Activated T-cell treated with anti-CD3 and anti-CD28 coated beads, Interleukin-2, amount 50 U/mL, for 24 hours (primary cell): ENCODE measurements at places on chromosomes 3 and 15.

- no peak for DNase-seq
Observed at GRCh38 chr3:156609546-156609945, 54.6 kb upstream of the SSR3 start.

DNA sequence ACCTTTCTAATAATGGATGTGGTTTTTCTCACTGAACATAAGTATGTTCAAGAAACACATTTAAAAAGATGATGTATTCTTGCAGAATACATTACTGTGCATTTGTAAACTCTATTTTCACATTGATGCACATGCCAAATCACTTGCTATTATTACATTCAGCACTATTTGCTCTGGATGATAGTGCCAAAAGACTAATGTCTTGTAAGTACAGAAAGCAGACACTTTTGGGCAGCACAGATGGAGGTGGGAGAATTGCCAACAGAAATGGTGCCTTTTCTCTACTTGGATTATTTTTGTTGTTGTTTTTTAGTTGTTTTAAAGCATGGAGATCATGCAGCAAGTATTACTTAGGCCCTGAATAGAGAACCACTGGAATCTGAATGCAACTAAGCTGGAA, 10.2 kb upstream of the FGF12 start:
- no peak for DNase-seq

DNA sequence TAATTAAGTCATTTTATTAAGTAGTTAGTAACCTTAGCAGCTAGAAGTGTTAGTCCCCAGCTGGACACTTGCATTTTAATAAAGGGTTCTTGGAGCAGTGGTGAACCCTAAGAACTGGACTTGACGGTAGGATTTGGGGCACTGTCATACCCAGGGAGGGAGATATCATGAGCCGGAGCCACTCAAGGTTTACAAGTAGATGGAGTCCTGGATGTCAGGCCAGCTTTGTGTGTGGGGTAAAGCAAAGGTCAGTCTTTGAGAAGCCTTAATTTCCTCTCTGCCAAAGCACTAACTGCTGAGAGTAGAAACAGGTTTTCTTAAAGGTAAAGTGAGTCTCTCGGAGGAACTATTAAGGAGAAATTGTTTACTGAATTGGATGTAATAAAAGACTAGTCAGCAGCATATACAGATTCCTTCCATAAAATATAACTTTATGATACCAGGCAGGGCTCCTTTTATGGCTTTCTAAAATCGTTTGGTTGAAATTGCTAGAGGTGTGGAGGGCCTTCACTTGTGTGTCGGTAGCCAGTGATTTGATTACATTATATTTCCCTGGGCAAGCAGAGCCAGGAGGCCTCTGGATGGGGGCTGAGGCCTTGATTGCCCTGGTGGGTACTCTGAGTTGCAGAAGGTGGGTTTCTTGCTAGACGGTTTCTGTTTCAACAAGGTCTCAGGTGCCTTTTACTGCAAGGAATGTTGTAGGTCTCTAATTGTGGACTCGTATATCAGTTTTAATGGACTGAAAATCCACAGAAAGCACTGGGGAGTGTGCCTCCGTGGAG, 23.1 kb downstream of the SQOR start:
- DNase-seq: no peak

- DNase-seq: no peak
Observed at GRCh38 chr3:177168431-177168830, 28.9 kb downstream of the TBL1XR1 start.

- no peak for DNase-seq
Observed at GRCh38 chr3:14775563-14775962, 43.2 kb upstream of the FGD5 start.

DNA sequence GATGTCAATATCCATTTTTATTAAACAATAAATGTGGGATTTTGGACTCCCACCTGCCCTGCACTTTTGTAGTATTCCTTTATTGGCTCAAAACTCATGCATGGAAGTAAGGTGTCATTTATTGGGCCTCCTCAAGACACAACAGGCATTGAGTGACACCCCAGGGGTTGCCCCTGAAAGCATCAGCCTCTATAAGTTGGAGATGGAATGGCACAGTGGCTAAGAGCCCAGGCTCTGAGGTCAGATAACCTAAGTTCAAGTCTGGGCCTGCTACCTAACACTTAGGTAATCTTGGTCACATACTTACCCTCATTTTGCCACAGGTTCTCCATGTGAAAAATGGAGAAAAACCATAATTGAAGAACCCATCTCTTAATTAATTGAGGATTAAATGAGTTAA, 4.6 kb downstream of the CAPN3 start:
- DNase-seq: no peak

GRCh38 chr3:51802106-51802703, 23.2 kb upstream of the IQCF6 start:
- no peak for DNase-seq

GRCh38 chr3:29649815-29650547, 369.1 kb downstream of the RBMS3 start:
- no peak for DNase-seq

- DNase-seq: no peak
Observed at GRCh38 chr3:179113903-179114302, 34.3 kb upstream of the PIK3CA start.

DNA sequence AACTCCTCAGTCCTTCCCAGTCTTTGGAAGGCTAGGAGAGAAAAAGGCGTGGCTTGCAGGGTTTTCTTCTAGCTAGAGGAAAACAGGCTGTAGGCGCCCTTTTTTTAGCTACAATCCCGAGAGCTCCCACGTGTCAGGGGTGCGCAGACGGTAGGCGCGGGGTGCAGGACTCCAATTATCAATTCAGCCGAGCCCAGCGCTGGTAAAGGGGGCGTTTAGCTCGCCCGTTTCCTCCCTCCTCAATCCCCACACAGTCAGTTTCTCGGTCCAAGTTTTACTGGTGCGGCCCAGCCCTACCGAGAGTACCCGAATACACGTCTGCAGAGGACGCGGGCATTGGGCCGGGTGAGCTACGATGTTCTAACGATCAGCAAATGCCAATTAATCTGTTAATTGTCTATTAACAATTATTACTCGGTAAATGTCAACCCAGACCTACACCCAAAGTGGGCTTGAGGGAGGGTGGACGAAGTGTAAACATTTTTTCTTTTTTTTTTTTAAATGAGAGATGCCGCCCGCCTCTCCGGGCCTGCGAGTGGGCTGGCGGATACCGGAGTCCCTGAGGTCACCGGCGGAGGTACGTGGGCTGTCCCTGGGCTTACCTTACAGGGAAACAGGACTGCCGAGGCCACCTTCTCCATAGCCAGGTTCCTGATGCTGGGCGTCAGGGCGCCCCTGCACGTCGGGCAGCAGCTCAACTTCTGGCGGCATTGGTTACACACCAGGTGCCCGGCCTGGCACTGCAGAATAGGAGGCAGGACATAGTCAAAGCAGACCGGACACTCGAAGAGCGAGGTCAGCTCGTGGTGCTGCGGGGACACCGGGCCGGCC, 923 bp downstream of the SIAH2 start:
- DNase-seq: peak; percentile 68

- no peak for DNase-seq
Observed at GRCh38 chr3:170117134-170117533, 64.4 kb downstream of the PHC3 start.

DNA sequence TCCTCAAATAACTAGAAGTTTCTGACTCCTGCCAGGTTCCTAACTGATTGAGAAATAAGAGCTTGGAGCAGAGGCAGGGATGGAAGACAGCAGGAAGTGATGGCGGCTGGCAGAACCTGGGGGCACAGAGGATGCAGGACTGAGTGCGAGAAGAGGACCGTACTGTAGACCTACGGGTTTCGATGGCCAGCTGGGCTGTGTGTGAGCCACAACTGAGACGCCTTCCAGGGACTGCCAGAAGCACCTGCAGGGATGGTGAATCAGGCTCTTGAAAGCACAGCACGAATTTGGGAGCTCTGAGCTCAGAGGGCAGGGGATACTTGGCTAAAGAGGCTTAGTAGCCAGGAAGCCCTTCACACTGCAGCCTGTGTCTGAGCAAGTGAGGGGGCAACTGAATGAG, 165.6 kb downstream of the ABHD5 start:
- no peak for DNase-seq

GRCh38 chr3:33058765-33059164, 38.2 kb downstream of the GLB1 start:
- no peak for DNase-seq

GRCh38 chr3:36250191-36250590, 130.1 kb upstream of the STAC start:
- no peak for DNase-seq

- DNase-seq: no peak
Observed at GRCh38 chr3:51933471-51934138, 8.1 kb downstream of the RRP9 start.

GRCh38 chr3:22360970-22361369, 610.0 kb upstream of the ZNF385D start:
- no peak for DNase-seq

GRCh38 chr15:51756482-51756881, 5.1 kb downstream of the TMOD2 start:
- no peak for DNase-seq

- DNase-seq: no peak
Observed at GRCh38 chr3:54225841-54226528, 103.6 kb downstream of the CACNA2D3 start.

DNA sequence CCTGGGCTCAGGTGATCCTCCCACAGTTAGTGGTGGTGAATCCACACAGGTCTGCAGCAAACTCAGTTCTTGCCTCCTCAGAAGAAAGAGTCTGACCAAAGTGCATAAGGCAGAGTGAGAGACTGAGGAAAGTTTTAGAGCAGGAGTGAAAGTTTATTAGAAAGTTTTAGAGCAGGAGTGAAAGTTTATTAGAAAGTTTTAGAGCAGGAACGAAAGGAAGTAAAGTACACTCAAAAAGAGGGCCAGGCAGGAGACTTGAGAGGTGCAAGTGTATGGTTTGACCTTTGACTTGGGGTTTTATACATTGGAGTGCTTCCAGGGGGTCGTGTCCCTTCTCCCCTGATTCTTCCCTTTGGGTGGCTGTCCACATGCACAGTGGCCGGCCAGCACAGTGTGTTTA, 84.2 kb downstream of the LSM3 start:
- DNase-seq: no peak

DNA sequence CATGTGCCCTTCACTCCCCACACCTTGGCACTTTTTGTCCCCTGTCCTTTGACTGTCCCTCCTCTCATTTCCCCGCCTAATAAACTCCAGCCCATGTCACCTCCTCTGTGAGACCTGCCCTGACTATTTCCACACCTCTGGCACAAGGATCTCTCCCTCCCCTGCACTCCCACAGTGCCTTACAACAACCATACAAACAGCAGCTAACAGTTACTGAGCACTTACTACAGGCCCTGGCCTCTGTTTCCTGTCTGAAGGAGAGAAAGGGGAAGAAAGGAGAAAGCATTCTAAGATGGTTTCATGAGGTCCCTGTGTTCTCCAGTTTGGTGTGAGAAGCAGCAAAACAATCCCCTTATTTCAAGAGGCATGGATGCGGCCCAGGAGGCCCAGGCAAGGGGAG, 20.0 kb upstream of the TRH start:
- DNase-seq: no peak

DNA sequence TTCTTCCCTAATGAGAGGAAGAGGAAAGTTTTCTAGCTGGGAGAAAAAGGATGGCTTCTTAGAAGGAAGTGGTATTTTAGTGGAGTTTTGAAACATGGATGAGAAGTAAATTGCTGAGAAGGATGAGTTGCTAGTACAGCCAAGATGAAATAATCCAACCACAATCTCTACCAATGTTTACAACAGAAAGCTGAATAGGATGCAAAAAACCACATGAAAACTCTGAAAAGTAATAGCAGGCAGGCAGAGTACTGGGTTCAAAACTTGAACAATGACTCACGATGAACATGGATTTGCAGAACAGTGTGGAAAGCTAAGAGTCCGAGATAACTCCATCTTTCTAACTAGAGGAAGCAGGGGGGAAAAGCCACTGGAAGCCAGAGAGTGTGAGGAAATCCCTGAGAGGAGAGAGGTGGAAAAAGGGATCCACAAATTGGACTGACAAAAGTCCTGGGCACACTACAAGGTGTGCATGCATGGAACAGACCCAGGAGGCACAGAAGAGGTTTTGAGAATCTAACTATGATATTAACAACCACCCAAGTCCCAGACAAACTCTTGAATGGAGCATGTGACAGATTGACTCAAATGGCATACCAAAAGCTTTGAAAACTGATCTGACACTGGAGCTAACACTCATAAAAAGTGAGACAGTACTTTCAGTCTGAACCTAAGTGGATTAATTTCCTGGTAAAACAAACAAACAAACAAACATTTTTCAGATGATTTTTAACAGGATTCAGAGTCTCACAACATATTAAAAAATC, 76.7 kb downstream of the ST6GAL1 start:
- DNase-seq: no peak

- DNase-seq: peak; percentile 64
Observed at GRCh38 chr3:96813134-96813819, 1.1 kb upstream of the EPHA6 start.

- no peak for DNase-seq
Observed at GRCh38 chr15:40456299-40456712, 14.5 kb upstream of the CHST14 start.

DNA sequence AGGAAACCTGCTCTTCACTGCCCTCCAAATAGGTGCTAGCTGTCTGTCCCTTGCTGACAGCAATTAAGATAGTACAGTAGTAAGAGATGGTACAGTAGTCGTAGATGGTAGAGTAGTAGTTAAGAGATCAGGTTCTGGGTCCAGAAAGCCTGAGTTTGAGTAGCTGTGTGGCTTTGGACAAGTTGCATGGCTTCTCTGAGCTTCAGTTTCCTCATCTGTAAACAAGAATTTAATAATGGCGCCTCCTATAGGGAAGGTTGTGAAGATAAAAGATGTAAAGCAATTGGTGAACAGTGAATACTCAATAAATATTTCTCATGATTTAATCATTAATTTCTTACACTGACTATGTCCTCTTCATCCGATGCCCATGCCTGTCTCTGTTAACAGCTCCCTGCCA, 86.9 kb upstream of the BCL6 start:
- DNase-seq: no peak

DNA sequence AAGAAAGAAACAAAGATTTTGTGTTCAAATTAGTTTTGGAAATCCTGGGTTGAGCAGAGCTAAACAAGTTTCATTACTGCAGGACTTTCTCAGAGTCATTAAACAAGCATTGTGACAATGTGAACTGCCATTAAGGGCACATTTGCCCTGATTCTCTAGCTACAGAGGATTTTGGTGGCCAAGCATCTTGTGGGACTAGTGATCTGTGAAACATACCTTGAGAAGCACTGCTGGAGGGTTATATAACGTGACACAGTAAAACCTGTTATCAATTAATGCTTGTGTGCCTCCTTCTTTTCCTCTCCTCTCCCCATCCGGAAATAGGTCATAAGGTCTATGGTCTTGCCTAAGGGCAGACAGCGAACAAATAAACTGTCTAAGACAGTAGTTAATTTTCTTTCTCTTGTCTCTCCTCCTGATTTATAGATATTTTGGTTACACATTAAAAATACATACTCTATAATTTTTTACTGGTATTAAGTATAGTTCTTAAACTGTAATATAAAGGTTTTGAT, 167.3 kb upstream of the NANOGP8 start:
- DNase-seq: no peak

DNA sequence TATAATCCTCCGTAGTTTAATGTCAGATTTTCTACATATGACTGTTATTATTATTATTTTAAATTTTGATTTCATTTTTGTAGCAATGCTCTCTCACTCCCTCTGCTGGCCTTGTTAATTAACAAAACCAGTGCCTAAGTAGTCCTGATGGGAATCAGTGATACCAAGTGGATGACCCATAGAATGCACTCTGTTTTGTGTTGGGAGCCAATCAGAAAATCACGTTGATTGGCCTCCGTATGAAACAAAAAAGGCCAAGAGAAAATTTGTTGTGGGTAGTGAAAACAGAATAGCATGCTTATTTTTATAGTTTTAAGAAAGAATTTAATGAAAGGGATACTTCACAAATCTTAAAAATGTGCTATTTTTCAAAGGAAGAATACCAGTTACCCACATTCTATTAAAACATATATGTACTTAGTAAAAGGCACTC, 34.4 kb upstream of the MEIS2 start:
- DNase-seq: no peak

GRCh38 chr3:33447958-33448357, 7.8 kb upstream of the UBP1 start:
- DNase-seq: no peak
